Karpas-422 (cell line): ENCODE measurements at places on chromosomes 13 and 19.

GRCh38 chr19:48006762-48007161 is 12.3 kb downstream of the ELSPBP1 start:
- DNase-seq = peak; percentile 65
- H3K27me3 ChIP-seq = no peaks in the 10 kb centered on the region
- H3K36me3 ChIP-seq = no peaks in the 10 kb centered on the region
- H3K4me1 ChIP-seq = no peaks in the 10 kb centered on the region
- H3K27ac ChIP-seq = no peak overlapping the region

DNA sequence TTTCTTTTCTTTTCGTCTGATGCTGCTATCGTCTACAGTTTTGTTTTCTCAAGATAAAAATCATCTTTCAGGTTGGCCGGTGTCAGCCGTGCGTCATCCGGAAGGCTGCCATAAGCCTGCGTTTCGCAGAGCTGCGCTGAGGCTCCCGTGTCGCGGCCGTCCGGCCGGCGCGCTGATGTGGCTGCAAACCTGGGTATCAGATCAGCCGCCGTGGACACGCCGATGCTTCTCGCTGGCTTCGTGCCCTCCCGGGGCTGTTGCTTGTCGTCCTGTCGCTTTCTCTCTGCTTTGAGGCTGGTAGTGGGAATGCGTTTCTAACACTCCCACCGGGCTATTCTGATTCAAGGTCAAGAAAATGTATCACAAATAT is 45.9 kb upstream of the TFDP1 start:
- no peaks in the 10 kb centered on the region for H3K27me3 ChIP-seq
- no peak overlapping the region for H3K4me3 ChIP-seq
- no peaks in the 10 kb centered on the region for H3K4me1 ChIP-seq
- 0 out of 2 replicates have a peak, but pooled peaks cover 6% of the 10 kb centered on the region for H3K36me3 ChIP-seq

- H3K4me3 ChIP-seq = no peak overlapping the region
- DNase-seq = no peak
- no peaks in the 10 kb centered on the region for H3K4me1 ChIP-seq
- H3K27me3 ChIP-seq = no peaks in the 10 kb centered on the region
- no peaks in the 10 kb centered on the region for H3K36me3 ChIP-seq
These were observed 1.7 kb upstream of the BCAM start for GRCh38 chr19:44807162-44807561.

DNA sequence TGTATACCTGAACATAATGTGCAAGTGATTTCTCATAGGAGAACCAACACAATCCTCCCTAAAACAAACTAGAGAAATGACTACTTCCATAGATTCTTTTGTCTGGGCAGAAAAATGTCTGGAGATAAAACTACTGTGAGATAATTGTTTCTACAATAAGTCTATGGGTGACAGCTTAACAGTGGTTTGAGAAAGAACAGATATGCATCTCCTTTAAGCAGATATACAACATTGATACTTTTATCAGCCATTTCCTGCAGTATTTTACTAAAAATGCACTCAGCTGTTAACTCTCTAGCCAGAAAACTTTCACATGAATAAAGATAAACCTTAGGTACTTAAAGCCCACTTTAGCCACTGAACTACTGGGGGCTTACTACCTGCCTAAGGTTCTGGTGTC is 1132.4 kb downstream of the EFNB2 start:
- no peak for DNase-seq
- no peaks in the 10 kb centered on the region for H3K36me3 ChIP-seq
- H3K27ac ChIP-seq = no peak overlapping the region
- no peak overlapping the region for H3K4me3 ChIP-seq
- H3K4me1 ChIP-seq = no peaks in the 10 kb centered on the region

DNA sequence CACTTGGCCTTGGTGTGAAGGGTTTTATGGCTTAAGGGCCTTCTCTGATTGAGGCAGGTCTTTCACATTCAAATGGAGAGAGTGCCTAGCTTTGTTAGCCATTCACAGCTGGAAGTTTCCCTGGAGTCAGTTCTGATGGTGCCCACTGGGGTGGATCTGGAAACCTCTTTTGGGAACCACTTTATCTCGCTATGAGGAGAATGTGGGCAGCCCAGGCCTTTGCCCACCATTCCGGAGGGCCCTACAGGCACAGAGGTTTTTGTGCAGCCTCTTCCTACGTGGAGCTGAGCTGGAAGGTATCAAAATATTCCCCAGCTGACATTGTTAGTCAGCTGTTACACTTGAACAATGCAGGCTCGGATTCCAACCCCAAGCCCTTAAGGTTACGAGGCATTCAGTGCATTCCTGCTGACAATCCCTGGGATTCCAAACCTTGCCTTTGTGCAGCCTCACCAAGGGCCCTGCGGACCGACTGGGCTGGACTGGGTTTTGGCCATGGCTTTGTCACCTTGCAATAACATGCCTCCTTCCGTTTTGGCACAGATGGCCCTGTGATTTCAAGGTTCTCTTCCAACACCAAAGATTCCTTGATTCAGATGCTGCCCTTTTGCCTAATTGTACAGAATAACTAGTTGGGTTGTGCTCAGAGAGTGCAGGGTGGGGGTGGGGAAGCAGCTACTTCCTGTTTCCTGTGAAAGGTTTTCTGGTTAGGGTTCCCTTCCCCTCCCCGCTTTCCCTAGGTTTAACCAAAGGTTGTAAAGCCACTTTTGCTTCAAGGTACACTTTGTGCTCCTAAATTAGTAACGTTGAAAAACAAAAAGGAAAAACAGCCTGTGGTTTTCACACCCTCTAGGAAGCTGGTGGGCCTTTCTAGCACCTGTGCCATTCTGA is 27.0 kb downstream of the SAE1 start:
- peaks cover 9% of the 10 kb centered on the region for H3K4me1 ChIP-seq
- H3K36me3 ChIP-seq = peaks cover 50% of the 10 kb centered on the region
- no peaks in the 10 kb centered on the region for H3K27me3 ChIP-seq
- no peak overlapping the region for H3K27ac ChIP-seq

DNA sequence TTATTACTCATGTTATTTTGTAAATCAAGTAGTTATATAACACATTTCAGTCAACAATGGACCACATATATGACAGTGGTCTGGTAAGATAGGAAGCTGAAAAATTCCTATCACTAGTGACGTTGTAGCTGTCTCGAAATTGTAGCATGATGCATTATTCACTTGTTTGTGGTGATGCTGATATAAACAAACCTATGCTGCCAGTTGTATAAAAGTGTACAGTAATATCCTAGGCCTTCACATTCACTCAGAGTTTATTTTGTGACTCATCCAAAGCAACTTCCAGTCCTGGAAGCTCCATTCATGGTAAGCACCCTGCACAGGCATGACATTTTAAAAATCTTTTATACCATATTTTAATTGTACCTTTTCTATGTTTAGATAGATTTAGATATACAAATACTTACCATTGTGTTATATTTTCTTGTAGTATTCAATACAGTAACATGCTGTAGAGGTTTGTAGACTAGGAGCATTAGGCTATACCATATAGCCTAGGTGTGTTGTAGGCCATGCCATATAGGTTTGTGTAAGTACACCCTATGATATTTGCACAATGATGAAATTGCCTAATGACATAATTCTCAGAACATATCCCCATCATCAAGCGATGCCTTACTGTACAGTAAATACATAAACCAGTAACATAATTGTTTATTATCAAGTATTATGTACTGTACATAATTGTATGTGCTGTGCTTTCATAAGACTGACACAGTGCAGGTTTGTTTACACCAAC is 49.3 kb downstream of the IFT88 start:
- no peak overlapping the region for H3K4me3 ChIP-seq
- H3K36me3 ChIP-seq = no peaks in the 10 kb centered on the region
- no peak for DNase-seq
- H3K27ac ChIP-seq = no peak overlapping the region
- H3K4me1 ChIP-seq = no peaks in the 10 kb centered on the region

DNA sequence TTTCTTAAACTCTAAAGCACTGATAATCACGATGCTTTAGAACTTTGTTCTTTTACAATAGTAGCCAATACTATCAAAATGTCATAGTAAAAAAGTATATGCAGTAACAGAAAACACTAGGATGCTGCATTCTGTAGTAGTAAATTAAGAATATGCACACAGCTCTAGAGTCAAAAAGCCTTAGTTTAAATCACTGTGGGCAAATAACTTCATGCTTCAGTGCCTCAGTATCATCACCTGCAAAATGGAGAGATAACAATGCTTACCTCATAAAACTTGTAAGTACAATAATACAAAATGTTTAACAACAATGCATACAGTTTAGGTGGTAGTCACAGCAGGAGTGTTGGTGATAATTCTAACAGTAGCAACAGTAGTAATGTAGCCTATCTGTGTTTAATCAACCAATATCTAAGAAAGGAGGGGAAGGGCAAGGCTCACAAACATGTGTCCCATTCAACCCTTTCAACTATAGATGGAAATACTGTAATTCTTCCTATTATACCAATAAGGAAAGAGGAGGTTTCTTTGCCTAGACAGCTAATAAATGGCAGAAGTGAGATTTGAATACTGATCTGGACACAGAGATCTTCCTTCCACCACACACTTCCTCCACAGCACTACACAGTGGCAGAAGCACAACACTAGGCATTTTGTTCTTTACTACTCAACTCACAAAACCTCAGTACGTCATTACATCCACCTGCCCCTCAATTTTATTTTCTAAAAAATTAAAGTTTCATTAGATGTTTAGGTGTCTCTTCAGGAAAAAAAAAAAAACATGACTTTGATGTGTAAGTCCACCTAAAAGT is 4.6 kb downstream of the RBM26 start:
- peak overlapping the region; percentile 3; the same call in 1 of the 2 replicates for H3K27ac ChIP-seq
- no peaks in the 10 kb centered on the region for H3K27me3 ChIP-seq
- DNase-seq = peak; percentile 61
- peaks cover 42% of the 10 kb centered on the region for H3K4me1 ChIP-seq

DNA sequence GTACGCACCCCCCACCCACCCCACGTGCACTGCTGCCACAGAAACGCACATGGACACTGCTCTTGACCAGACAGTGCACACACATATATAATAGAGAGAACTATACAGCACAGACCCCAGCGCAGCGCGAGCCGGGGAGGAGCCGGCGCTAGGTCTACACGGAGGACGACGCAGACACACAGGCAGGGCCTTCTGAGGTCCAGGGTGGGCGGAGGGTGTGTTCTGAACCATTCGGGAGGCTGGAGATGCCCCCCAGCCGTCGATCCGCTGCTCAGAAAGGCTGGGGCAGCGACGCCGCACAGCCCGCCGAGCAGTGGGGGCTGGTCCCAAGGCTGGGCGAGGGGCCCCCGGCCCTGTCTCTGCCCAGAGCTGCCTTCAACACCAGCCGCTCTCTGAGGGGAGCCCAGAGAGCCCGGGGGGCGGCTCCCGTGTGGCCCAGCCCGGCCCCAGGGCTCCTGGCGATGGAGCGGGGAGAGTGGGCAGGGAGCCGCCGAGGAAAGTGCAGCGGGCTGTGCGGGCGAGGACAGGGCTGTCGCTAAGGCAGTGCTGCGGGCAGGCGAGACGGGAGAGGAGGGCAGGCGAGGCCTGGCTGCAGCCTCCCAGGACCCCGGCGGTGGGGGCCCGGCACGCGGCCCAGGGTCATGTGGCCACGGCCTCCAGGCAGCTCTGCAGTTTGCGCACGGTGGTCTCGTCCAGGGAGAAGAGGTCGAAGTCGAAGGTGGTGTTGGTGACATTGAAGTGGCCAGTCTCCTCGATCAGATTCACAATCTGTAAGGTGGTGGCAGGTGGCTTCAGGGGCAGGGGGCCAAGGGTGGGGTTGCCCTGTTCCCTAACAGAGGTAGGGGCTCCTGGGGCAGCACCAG is 67.1 kb downstream of the MLLT1 start:
- no peak for DNase-seq
- H3K27me3 ChIP-seq = no peaks in the 10 kb centered on the region
- H3K4me3 ChIP-seq = no peak overlapping the region

- peaks cover 17% of the 10 kb centered on the region for H3K4me1 ChIP-seq
- H3K27me3 ChIP-seq = no peaks in the 10 kb centered on the region
- no peaks in the 10 kb centered on the region for H3K36me3 ChIP-seq
- H3K4me3 ChIP-seq = no peak within 1 kb of the TSS
- no peak within 1 kb of the TSS for H3K27ac ChIP-seq
These were observed at the start of gene OSCAR for GRCh38 chr19:54100561-54100960. Gene OSCAR, minus strand, starts transcription at chr19:54100803. Its CDS starts 11 bp downstream, at chr19:54100792.

DNA sequence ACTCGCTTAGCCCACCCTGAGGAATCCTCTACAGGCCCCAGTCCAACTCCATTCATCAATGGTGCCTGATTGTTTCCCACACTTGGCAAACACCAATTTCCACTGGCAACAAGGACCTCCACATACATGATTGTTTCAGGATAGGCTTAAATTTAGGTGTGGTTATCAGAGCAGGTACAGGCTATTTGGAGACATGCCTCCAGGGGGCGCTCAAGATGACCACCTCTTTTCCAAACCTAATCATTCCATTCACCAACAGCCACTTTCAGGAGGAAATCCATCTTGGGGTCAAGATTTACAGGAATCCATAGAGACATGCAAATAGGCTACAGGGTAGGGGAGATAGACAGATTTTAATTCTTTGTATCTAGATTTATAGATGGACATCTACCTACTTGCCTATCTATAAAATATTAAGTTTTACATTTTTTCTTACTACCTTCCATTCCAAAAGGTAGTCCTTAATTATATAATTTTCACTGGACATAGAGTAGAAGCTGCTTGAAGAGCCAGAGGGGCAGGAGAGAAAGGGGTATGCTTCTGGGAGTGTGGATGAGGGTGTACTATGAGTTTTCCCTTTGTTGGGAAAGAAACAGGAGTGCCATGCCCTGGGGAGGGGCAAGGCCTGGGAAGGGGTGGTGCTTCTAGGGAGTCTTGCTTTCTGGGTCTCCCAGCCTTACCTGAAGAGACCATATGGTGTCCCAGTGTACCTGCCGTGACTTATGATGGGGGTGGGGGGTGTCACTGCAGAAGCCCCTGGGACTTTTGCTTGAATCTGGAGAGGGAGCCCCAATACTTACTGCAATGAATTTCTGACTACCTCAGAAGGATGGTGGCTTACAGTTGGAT is 14.1 kb upstream of the PCDH8 start:
- DNase-seq = peak; percentile 68
- no peaks in the 10 kb centered on the region for H3K4me1 ChIP-seq
- no peaks in the 10 kb centered on the region for H3K36me3 ChIP-seq
- H3K27ac ChIP-seq = no peak overlapping the region

DNA sequence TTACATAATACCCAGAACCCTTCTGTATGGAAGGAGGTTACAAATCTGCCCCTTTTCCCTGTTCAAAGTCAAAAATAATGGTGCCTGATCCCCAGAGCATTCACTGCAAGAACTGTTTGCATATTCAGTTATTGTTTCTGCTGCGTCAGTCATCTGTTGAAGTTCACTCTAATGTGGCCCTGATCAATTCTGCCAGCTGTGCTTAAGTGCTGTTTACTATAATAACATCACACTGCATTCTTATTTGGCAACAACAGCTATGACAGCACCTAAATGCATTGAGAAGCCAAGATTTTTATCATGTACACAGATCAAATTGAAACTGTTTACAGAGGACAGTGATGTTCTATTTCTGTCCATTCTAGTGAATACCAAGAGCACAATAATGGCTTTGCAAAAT is 115.9 kb downstream of the DACH1 start:
- H3K4me1 ChIP-seq = no peaks in the 10 kb centered on the region
- no peaks in the 10 kb centered on the region for H3K27me3 ChIP-seq
- no peak overlapping the region for H3K27ac ChIP-seq
- no peaks in the 10 kb centered on the region for H3K36me3 ChIP-seq
- H3K4me3 ChIP-seq = no peak overlapping the region

GRCh38 chr13:40082639-40083038 is 427.2 kb downstream of the COG6 start:
- no peak overlapping the region for H3K27ac ChIP-seq
- peaks cover 6% of the 10 kb centered on the region for H3K4me1 ChIP-seq
- no peaks in the 10 kb centered on the region for H3K36me3 ChIP-seq
- H3K27me3 ChIP-seq = no peaks in the 10 kb centered on the region
